ENCODE measurements at places on chromosomes 7 and 10.

DNA sequence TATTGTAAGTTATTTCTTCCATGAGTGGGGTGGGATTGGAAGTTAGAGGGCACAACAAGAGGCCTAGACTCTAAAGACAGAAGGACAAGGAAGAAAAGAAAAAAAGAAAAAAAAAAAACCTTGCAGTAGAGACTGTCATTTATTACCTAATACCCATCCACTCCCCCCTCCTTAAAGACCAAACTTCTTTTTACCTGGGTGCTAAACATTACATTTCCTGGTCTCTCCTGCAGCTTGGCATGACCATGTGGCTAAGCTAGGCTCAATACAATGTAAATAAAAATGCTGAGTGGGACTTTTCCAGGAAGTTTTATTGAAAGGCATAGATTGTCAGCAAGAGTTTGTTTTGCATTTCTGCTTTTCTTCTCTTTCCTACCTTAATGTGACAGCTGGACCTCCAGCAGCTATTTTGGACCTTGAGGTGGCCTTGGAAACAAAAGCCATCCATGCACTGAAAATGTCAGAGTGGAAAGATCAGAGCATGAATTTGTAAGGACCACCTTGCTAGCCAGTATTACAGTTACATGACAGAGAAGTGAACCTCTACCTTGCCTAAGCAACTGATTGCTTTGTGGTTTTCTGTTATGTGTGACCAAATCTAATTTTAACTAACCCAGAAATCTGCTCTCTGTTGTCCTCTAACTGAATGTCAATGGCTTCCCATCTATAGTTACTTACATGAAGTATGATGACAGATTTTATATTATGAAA, 81.3 kb upstream of the SFMBT2 start:
- no peak for DNase-seq

GRCh38 chr7:72405418-72405817, 6.7 kb downstream of the CALN1 start:
- DNase-seq: no peak

- DNase-seq: no peak
These were observed 101.0 kb upstream of the EGFR start for GRCh38 chr7:54917613-54918391.

DNA sequence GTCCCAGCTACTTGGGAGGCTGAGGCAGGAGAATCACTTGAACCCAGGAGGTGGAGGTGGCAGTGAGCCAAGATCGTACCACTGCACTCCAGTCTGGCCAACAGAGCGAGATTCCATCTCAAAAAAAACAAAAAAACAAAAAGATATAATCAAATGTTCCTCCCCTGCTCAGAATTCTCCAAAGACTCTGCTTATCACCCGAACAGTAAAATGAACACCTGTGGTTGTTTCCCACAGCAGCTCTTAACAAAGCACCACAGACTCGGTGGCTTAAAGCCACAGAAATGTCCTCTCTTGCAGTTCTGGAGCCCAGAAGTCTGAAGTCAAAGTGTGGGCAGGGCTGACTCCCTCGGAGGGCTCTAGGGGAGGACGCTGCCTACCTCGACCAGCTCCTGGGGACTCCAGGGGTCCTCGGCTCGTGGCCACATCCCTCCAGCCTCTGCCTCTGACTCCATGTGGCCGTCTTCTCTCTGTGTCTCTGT, 4.1 kb upstream of the INTS1 start:
- no peak for DNase-seq

- no peak for DNase-seq
These were observed 20.6 kb downstream of the SHTN1 start for GRCh38 chr10:116984202-116984990.

- DNase-seq: no peak
These were observed 16.9 kb downstream of the CUTC start for GRCh38 chr10:99748823-99749451.

- DNase-seq: no peak
These were observed 582.5 kb downstream of the CNTNAP2 start for GRCh38 chr7:146698995-146699610.

DNA sequence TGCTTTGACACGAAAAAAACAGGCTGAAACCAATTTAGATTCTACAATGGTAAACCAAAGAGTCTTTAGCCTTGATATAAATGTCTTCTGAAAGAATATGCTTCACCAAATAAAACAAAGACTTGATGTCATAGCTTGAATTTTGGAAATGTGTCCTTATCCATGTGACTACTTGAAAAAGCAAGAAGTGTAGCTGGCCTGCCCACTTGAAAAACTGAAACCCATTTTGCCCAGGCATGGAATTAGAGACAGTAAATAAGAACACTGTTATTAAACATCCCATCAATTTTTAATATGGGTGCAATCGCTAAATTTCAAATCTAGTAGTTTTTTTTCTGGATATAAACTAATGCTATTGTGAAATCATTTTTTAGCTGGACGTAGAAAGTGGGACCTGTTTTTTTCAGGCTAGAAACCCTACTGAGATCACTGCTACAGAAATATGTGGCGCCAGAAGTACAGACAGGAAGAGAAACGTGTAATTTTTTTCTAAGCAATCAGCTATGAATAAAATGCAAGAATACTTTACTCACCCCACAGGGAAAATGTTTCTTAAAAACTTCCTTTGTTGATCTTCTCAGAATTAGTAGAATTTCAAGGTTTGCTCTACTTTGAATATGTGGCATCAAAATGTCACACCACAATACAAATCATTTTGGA, 56.7 kb downstream of the PIP4K2A start:
- no peak for DNase-seq

- DNase-seq: no peak
These were observed 41.7 kb downstream of the GTF2IRD1 start for GRCh38 chr7:74495112-74496086.

DNA sequence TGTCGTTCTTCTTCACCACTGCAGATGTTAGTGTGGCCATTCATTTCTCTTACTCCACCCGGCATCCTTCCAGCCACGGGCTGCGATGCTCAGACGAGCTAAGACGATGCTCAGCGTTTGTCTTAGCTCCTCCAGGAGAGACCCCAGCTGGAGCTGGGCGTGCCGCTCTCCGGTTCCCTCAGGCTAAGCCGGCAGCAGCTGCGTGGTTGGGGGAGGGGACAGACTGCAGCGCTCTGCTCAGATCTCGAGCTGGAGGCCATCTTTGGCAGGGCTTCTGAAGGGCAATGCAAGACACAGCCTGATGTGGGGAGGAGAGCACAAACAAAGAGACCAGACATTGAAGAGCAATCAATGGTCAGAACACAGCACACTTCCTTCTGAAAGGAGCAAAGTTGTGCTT, 4.8 kb downstream of the INA start:
- no peak for DNase-seq

DNA sequence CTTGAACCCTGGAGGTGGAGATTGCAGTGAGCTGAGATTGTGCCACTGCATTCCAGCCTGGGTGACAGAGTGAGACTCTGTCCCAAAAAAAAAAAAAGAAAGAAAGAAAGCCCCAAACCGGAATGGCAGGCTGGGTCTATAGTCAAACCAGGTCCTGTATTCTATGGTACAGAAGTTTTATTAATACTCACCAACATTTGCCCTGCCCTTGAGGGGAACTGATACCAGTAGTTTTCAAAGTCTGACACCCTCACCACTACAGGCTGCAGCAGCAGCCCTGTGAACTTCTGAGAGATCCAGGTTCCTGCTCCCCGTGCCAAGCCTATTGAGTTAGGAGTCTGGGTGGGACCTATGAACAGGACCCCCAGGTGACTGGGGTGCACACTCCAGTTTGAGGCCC, 80.6 kb downstream of the RGS10 start:
- no peak for DNase-seq

DNA sequence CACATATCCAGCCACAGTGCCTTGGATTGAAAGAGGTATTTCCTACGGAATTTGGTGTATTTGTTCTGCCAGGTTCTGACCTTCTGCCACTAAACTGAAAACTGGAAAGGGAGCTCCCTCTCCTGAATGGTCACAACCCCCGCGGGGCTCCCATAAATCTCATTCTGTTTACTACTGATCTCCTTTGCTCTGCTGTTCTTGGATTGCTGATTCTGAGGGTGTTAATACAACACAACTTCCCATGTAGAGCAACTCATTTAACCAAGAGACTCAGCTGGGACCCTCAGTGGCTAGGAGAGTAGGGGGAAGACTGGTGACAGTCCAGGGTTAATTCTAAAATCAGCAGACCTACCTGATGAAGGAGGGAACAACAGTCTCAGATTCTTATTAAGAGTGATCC, 662.9 kb downstream of the INHBA start:
- DNase-seq: no peak

GRCh38 chr10:70324339-70324861, 40.6 kb upstream of the NPFFR1 start:
- DNase-seq: peak; percentile 13

GRCh38 chr10:129509835-129510234, 42.8 kb downstream of the MGMT start:
- no peak for DNase-seq

DNA sequence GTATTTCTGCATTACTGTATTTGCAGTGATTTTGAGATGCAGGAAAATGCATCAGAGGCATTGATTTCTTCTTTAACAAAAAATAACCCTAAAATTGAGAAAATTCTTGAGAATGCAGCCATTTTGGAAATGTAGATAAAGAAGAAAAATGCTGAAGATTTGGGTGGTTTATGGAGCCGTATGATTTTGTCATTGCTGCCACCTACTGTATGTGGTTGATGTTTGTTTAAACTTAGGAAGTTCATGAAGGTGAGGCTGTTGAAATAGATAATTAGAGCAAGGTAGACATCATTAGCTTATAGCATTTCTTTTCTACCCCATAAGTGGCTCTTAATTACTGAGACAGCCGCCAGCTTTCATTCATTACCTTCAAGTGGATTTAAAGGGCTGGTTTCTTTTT, 92.1 kb upstream of the SAMD8 start:
- no peak for DNase-seq

DNA sequence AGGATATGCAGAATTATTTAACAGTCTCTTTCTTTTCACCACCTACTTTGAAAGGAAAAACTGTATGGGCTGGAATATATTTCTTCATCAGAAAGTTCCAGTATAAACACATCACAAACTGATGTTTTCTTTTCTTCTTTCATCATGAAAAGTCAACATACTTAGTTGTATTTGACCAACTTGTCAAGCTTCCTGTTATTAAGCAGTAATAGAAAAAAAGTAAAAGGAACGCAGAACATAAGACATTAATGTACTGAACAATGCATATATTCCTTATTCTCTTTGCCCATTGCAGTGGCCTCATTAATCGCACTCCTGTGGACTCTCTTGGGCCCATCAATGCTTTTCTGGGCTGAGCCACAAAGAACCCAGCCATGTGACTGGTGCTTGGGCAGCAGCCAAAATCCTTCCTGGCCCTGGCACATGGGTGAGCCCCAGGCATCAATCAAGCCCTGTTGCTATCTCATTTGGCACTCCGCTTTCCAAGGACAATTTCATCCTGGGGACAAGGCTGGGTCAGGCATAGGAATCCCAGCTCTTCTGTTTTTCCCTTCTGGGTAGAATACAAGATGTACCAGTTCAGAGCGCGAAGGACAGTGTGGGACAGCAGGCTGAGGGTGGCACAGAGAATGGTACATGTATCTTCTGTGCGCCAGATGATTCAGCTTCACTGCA, 42.3 kb downstream of the RHOBTB1 start:
- no peak for DNase-seq

- no peak for DNase-seq
These were observed 50.9 kb upstream of the A1CF start for GRCh38 chr10:50936335-50936734.

- DNase-seq: no peak
These were observed 18.9 kb downstream of the ZNF680 start for GRCh38 chr7:64544010-64544409.

DNA sequence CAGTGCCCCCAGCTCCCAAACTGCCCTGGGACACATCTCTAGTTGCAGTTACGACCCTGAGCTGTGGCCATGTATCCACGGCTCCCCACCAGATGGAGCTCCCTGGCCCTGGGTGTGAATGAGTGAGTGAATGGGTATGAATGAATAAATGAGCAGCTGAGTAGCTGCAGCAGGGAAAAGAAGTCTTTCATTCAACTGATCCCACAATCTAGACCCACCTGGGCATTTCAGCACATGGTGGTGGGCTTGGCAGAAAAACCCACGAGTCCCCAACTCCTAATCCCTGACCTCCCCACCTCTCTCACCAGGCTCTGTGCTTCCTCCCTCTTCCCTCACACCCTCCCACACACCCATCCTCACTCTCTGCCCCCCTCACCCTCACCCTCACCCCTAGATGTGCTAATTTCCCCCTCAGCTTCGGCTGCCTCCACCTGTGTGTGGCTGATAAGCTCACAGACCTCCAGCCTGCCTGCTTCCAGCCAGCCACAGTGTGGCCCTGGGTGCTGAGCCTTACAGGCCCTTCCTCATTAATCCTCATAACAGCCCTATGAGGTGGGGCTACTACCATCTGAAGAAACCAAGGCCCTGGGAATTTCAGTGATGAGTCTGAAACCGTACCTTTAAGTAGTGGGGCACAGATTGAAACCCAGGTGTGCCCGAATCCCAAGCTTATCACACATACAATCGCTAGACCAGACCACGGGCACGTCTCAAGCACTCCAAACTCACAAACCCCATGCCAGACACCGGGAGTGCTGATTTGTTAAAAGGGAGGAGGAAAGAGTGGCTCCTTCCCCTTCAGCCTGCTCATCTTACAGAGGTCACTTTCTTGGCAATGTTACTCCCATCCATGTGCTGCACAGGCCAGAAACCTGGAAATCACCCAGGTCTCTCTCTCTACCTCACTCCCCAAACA, 2.2 kb upstream of the ATP6V1F start:
- no peak for DNase-seq

- no peak for DNase-seq
These were observed 695.5 kb downstream of the INHBA start for GRCh38 chr7:41007351-41007751.

DNA sequence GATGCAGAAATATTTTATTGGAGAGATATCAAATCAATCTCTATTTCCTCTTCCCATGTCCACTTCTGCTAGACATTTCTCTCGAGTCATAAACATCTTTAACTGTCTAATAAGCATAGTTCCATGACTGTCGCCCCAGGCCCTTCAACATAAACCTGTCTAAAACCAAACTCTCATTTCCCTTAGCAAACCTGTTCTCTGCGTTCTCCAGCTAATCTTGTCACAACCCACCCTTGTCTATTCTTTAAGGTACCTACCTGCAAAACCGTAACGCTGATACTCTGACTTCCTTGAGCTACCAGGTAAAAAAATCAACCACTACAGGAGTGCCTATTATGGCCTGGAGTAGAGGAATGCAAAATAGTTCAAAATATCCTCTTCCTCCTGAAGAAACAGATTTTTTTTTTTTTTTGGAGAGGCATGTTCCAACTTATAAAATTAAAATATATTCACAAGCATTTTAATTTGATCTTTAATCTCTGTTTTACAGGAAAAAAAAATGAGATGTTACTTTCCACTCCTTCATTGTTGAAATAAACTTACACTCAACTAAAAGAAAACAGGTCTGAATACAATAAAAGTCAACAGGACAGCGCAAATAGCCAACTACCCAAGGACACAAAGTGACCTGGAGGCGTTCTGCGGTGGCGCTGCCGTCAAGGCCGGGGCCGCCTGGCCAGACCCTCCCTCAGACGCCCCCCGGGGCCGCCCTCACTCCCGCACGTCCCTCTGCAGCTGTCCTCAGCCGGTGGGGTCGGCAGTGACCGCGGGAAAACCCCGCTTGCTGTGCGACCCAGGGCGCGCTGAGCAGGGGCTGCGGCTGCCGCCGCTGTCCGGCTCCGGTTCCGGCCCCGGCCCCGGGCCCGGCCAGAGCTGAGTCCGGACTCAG, 765 bp downstream of the SLC25A40 start:
- no peak for DNase-seq

GRCh38 chr10:131980321-131980720, 1.4 kb downstream of the BNIP3 start:
- DNase-seq: no peak

GRCh38 chr7:101838837-101839483, 21.5 kb downstream of the CUX1 start:
- DNase-seq: no peak

Measured in CD8-positive, alpha-beta memory T cell (primary cell).